ENCODE measurements at places on chromosomes 1 and 21.

- no peak for DNase-seq
These were observed 10.4 kb downstream of the C1orf226 start for GRCh38 chr1:162391790-162392563.

DNA sequence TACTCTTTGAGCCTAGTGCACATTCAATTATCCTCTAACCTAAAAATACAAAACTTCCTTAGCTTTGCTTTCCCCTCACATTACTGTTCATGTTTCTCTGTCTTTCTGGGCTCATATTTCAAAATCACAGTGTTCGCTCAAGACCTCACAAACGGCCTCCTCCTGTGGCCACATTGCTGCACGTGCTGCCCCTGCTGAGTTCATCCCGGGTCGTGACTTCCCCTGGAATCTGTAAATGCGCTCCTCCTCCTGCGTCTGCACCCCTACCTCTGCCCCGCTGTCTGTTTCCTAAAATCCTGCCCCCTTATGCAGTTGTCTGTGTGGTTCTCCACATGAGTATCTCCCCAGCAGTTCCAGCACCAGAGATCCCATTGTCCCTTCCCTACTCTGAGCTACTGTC is 45.5 kb upstream of the RAVER2 start:
- DNase-seq, result no peak

GRCh38 chr1:43396059-43396458 is 6.4 kb downstream of the SZT2 start:
- no peak for DNase-seq

GRCh38 chr1:228989992-228990827 is 254.9 kb downstream of the RHOU start:
- DNase-seq, result peak; percentile 94

DNA sequence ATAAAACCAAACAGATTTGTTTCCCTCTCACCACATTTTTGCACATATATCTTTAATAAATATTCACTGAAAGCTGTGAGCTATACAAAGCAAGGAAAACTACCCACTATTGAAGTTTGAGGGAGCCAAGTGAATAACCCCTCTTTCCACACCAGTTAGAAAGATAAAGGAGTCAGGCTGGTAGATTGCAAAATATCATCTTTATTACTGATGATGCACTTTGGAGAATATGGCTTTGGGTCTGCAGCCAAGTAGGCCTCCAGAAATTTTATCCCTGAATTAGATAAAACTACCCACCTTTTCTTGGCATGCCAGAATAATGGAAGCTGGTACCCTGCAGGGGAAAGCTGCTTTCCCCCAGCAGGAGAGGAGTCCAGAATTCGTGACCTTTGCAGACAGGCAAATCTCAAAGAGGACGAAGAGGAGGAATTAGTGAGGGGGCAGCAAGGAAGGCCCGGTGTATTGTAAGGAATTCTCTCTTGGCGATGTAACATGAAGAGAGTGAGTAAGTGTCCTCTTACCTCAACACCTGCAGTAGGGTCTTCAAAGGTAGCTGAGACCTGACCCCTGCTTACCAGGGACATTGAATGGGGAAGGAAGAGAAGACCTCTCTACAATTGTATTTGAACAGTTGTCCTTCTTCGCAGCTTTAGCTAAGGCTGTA is 84.7 kb downstream of the LRRC8D start:
- DNase-seq, result no peak

DNA sequence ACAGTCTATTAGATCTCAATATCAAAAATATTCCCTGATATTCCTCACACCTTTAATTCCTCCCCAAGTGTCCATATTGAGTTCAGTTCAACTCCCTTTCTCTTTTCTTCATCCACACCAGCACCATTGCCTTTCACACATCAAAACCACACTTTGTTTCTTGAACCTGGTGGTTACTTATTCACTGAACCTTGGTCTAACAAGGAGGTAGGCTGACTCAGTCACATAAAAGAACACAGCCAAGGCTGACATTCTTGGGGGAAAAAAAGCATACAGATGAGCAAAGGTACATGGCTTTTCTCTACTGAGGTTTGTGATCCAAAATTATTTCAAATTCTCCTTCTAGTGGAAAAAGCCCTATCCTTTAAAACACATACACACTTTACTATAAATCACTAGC is 131.7 kb upstream of the USH2A start:
- no peak for DNase-seq

- DNase-seq, result no peak
These were observed 6.6 kb downstream of the GNG4 start for GRCh38 chr1:235642943-235643371.

DNA sequence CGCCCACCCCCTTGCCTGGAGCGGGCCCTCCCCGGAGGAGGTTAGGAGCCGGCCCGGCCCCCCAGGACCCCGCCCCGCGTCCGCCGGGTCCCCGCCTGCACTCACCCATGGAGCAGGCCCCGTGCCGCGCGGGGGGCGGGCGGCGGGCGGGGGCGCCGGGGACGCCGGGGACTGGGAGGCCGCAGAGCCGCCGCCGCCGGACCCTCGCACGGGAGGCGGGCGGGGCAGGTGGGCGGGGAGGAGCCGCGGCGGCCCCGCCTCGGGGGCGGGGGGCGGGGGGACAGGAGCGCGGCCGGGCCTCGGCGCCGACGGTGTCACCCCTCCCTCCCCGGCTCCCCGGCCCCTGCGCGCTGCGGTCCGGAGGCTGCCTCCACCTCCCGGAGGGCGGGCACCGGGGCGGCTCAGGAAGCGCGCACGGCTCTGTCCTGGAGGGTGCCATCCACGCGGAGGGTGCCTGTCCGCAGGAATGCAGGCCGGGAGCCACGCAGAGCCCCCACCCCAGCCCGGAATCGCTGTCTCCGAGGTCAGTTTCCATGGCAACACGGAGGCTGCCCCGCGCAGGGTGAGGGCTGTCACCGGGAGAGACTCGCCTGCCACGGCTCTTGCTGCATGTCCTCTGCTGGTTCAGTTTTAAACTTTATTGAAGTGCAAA is 5.9 kb upstream of the PLEKHG5 start:
- peak; percentile 19 for DNase-seq

DNA sequence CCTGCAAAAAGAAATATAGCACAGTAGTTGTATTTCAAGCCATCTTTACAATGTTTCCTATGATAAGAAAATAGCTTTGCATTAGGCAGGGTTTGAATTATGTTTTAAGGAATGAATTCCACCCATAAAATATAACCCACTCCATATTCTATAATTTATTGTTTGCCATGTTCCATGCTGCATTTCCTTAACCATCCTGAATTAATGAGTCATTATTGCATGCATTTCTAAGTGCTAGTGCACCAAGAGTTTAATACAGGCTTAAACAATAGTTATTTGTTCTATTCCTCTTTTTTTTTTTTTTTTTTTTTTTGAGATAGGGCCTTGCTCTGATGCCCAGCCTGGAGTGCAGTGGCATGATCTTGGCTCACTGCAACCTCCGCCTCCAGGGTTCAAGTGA is 45.2 kb downstream of the MIGA1 start:
- no peak for DNase-seq

DNA sequence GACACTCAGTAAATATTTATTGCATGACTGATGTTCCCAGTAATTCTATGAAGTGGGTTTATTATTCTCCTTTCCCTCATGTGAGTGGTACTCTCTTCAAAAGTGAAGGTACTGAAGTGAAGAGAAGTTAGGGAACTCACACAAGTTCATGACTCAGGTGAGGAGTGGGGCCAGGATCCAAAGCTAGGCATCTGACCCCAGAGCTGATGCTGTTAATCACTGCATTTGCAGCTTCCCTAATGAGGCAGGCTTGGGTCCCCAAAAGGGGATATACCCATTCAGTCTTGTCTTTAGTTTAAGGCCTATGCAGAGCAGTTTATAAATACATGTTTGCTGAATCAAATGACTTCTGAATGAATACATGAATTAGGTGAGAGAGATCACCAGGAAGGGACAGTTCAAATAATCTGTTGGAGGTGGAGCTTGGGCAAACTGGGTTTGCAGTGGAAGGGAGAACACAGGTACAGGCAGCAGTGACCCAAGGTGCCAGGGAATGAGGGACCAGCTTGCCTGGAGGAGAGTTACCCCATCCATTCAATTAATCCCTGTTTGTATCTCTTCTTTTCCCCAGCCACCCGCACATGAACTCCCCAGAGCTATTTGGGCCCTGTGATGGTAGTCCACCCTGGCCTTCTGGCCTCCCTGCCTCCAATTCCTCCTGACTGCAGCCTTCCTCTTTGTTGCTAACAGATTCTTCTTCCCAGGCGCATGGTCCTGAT is 2.0 kb downstream of the CD58 start:
- DNase-seq, result no peak

GRCh38 chr1:171756856-171757255 is 15.0 kb upstream of the VAMP4 start:
- DNase-seq, result no peak

- DNase-seq, result peak; percentile 47
These were observed 493 bp downstream of the DISC1 start for GRCh38 chr1:231626951-231627614.
